ENCODE measurements at places on chromosomes 5 and 9.
A peak's percentile ranks its signal among the peaks of the same experiment; 100 is the strongest.

- DNase-seq, result peak; percentile 26
Observed at GRCh38 chr5:177023303-177023664, 788 bp downstream of the ZNF346 start.

DNA sequence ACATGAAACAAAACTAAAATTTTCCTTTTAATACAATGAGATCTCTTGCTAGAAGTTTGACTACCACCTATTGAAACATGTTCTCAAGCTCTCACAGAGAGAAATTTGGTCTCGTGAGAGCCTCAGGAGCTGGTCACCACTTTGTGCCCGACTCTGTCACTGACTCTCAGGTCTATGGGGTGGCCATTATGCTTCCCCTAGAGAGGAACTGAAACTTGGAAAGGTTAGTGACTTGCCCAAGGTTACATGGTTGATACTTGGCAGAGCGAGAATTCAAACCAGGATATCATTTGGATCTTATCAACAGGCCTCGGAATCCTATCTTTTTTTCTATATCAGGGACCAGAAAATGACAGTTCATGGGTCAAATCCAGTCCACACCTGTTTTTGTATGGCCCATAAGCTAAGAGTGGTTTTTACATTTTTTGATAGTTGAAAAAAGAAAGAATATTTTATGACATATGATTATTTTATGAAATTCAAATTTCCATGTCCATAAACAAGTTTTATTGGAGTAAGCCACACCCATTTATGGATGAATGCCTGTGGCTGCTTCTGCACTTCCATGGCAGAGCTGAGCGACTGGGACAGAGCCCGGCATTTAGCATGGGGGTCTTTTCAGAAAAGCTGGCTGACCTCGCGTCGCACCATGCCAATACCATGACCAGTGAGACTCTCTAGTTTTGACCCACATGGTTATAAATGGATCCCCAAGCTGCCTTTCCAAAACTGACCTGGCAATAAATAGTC lies 44.8 kb upstream of the EQTN start:
- no peak for DNase-seq

- DNase-seq, result no peak
Observed at GRCh38 chr5:87765009-87765408, 352.3 kb upstream of the CCNH start.

DNA sequence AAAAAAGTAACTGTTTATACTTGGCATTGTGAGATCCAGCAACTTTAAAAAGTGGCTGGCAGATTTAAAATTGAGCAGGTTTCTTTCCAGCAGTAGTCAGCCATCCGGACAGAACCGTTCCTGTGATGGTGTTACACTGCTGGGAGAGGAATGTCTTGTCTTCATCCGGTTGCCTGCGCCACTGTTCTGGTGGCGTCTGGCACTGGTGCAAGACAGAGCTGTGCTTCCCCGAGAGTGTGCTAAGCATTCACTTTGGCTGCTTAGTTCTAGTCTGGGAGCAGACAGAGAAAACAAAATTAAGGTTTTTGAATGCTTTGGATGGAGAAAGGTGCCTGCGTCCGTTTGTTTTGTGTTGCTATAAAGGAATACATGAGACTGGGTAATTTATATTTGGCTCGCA lies 35.5 kb upstream of the CREBRF start:
- no peak for DNase-seq

DNA sequence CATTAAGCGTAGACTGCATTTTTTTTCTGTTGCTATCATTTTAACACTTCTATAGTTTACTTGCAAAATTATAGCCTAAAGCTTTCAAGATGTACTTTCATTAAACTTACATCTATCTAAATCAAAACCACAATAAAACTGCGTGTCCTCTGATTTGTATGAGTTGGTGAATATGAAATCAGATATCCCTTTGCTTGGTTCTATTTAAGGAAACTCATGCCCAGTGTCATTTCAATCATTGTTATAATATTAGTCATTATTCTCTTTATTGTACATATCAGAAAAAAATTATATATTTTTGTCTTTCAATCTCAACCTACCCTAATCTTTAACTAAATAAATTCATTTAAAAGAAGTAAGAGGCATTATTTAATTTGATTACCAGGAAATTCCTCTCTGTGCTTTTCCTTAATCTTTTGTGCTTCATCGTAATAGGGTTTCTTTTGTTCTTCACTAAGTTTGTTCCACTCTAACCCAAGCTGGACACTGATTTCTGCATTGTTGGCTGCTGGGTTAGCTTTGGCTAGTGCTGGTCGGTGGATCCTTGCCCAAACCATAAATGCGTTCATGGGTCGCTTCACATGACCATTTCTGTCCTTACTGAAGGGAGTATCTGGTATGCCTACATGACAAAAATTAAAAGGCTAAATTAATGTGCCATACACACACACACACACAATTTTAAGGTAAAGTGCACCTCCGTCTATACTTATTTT lies 3.8 kb downstream of the SOX30 start:
- no peak for DNase-seq

GRCh38 chr5:36462295-36463021 lies 143.9 kb upstream of the SLC1A3 start:
- no peak for DNase-seq

- no peak for DNase-seq
Observed at GRCh38 chr9:7083192-7083591, 325.4 kb downstream of the KDM4C start.

DNA sequence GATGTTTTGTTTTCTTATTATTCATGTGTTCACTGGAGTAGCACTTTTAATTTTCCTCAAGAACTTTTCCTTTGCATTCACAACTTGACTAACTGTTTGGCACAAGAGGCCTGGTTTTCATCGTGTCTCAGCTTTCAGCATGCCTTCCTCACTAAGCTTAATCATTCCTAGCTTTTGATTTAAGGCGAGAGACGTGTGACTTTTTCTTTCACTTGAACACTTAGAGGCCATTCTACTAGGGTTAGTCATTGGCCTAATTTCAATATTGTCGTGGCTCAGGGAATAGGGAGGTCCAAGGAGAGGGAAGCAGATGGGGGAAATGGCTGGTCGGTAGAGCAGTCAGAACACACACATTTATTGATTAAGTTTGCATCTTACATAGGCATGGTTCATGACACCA lies 94.0 kb downstream of the ZNF462 start:
- DNase-seq, result no peak

DNA sequence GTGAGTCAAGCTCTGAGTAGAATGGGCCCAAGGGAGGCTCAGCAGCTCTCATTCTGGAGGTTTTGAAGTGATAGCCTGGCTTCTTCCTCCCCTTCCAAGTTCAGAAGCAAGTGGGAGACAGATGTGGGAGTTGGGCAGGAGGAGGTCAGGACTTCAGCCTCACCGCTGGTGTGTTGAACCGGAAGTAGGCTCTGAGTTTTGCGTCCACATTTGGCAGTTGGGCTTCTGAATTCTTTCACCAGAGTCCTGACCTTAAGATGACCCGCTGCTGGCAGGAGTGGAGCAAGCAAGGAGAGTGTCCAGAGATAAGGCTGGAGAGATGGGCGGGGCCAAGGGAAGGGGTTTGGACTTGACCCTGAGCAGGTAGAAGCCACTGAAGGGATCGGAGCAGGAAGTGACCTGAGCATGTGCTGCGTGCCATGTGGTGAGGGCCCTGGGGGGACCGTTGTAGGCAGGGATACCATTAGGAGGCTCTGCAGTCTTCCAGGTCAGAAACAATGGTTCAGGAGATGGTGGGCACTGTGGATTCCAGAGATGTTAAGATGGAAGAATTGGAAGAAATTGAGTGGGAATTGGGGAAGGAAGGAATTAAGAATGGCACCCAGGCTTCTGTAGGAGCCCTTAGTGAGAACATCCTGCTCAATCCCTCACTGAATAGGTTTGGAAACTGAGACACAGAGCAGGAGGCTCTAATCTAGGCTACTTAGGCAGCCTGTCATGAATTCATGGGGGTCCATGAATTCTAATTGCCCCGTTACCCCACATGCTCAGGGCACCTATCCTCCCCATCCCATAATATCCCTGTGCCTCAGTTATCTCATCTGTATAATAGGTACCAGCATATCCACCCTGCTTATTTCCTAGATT lies 25.9 kb downstream of the GALNT12 start:
- no peak for DNase-seq

DNA sequence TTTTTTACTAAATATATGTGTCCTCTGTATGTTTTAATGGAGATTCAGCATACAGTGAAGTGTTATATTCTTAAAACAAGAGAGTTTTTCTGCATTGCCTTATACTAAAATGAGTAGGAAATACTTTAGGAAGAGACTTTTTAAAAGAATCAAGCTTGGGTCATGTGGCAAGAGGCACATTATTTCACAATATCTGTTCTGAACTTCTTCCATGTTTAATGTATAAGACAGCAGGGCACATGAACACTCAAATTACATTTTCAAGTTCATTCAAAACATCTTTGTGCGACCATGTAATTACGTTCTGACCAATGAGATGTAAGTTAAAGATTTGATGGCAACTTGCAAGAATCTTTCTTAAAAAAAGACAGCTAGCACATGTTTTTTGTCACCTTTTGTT lies 1055.9 kb downstream of the NR2F1-AS1 start:
- no peak for DNase-seq

GRCh38 chr9:106718936-106719335 lies 144.0 kb upstream of the ZNF462 start:
- DNase-seq, result no peak

DNA sequence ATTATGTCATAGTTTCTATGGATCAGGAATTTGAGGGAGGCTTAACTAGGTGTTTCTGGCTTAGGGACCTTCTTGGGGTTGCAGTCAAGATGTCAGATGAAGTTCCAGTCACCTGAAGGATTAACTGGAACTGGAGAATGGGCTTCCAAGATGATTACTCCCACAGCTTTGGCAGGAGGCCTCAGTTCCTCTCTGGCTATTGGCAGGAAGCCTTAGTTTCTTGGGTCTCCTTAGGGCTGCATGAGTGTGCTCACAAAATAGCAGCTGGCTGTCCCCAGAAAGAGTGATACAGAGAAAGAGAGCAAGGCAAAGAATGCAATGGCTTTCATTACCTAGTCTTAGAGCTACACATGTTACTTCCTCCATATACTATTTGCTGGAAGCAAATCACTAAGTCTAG lies 138.1 kb upstream of the TLE4 start:
- DNase-seq, result no peak

DNA sequence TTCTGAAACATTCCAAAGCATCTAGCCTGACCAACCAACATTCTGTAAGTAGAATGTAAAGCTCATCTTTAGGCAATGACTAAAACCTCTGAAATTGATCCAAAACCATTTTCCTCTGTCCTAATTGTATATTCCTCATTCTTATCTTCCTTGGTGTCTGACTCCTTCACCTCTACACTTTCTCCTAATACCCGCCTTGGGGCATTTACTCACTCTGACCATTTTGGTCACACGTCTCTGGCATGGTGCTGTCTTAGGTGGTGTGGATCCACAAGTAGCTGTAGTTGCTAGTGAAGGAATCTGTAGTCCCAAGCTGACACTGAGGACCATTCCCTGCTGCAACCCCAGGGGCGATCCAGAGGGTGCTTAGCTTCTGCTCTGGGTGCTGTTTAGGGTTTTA lies 40.8 kb upstream of the LMNB1 start:
- DNase-seq, result no peak

- no peak for DNase-seq
Observed at GRCh38 chr9:129224618-129225489, 46.8 kb upstream of the IER5L start.

DNA sequence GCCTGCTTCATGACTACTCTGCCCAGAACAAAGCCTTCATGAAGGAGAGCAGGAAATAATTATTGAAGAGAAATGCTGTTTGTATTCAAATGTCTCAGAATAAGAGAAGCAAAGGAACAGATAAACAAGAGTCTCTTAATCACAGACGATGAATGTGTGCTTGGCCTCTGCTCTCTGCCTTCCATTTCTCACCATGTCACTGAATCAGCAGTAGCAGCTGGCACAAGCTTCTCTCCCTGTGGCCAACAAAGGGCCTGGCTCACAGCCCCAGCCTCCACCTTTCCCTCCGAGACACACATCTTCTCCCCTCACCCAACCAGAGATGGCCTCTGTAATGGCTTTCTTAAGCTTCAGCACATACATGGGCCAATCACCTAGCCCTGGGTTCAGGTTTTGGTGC lies 128.1 kb upstream of the SLIT3 start:
- no peak for DNase-seq

GRCh38 chr5:17218353-17219005 lies 1.0 kb downstream of the BASP1 start:
- DNase-seq, result peak; percentile 57

- DNase-seq, result no peak
Observed at GRCh38 chr5:139930406-139930805, 112.7 kb downstream of the NRG2 start.

- DNase-seq, result peak; percentile 74
Observed at GRCh38 chr9:101235105-101235866, 149.5 kb downstream of the BAAT start.

Measured in NCI-H82 (cell line).